ENCODE measurements at places on chromosomes 2 and 18.

GRCh38 chr2:88711897-88712296 lies 20.4 kb downstream of the RPIA start:
- no peak for DNase-seq

DNA sequence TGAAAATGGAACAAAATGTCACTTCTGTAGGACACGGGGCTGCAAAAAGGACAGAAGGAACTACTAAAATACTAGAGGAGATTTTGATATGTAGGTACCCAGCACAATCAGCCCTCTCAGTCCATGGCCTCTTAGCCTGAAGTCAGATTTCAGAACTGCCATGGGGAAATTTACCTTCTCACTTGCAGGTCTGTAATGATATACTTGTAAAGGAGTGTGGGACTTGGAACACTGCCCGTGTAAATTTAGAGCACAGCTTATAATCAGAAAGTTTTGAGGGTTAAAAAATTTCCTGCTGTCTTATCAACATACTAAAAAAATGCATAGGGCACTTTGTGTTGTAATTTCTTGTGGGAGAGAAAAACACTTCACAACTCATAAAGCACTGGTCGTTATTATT lies 60.6 kb downstream of the ZEB2 start:
- DNase-seq, result no peak

DNA sequence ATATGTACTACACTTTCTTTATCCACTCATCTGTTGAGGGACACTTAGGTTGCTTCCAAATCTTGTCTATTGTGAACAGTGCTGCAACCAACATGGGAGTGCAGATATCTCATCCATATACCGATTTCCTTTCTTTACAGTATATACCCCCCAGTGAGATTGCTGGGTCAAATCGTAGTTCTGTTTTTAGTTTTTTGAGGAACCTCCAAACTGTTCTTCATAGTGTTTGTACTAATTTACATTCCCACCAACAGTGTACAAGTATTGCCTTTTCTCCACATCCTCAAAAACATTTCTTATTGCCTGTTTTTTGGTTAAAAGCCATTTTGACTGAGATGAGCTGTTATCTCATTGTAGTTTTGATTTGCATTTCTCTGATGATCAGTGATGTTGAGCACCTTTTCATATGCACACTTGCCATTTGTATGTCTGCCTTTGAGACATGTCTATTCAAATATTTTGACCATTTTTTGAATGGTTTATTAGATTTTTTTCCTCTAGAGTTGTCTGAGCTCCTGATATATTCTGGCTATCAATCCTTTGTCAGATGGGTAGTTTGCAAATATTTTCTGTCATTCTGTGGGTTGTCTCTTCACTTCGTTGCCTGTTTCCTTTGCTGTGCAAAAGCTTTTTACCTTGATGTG lies 12.2 kb downstream of the PLEK start:
- DNase-seq, result no peak

DNA sequence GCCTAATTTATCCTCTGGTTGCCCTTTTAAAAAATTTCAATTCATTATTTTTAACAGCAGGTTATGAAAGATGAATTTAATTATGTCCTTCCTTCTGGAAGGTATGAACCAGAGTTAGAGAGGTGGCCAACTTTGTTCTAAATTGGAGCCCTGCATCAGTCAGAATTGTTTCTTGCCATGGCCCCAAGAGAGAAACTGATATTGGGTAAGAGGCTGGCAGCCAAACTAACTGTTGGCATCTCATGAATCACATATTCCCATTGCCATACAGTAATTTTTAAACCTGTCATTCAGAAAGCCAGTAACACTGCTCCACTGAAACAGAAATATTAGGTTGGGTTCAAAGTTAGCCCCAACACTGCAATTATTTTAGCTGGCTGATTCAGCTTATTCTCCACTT lies 67.4 kb downstream of the SMAD2 start:
- no peak for DNase-seq

GRCh38 chr18:23353459-23353858 lies 99.6 kb upstream of the RIOK3 start:
- no peak for DNase-seq

GRCh38 chr2:239689985-239690384 lies 289.2 kb upstream of the HDAC4 start:
- DNase-seq, result no peak

DNA sequence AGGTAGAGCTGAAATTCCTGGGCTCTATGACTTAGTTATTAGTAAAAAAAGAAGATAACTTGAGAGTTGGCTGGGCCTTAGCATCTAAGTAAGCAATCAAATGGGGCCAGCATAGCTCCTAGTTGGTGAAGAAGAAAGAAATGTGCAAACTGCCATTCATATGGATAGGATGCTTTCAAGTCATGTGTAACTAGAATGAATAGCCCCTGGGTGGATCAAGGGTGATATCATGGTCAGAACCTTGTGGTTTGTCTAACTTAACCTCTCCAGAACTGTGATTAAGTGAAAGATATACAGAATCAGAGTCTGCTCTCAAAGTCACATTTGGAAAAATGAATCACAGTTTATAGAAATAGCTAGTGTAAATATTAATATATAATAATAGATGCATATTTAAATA lies 198.7 kb upstream of the DTNA start:
- DNase-seq, result no peak

GRCh38 chr18:6891788-6892187 lies 162.3 kb downstream of the ARHGAP28 start:
- DNase-seq, result no peak

DNA sequence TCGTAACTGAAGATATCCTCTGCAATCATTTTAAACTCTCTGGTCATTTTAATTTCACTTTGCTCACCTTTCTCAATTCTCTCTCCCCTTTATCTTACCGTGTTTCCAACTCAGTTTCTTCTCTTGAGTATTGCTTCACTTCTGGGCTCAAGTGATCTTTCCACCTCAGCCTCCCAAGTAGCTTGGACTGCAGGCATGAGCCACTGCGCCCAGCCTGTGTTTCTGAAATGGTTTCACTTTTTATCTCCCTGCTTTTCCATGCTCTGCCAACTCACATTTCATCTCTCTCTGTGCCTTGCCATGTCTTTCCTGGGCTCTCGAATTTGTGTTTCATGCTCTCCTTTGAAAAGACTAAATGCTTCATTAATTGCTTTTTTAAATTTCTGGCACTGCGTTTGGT lies 30.5 kb upstream of the TMEM131 start:
- DNase-seq, result no peak

DNA sequence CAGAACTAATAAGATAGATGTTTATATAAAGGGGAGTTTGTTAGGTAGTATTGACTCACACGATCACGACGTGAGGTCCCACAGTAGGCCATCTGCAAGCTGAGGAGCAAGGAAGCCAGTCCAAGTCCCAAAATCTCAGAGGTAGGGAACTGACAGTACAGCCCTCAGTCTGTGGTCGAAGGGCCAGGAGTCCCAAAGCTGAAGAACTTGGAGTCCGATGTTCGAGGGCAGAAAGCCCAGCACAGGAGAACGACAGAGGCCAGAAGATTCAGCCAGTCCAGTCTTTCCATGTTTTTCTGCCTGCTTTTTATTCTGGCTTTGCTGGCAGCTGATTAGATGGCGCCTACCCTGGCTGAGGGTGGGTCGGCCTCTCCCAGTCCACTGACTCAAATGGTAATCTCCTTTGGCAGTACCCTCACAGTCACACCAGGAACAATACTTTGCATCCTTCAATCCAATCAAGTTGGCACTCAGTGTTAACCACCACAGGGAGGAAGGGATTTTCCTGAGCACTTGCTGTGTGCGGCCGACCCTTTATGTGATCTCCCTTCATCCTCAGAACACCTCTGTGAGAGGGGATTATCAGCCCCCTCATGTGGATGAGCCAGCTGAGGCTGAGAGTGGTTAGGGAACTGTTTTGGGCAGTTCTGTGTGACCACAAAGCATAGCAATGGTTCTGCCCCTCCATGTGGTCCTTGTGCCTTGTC lies 78.3 kb downstream of the RNF144A start:
- DNase-seq, result no peak

GRCh38 chr2:177282181-177282641 lies 17.7 kb upstream of the NFE2L2 start:
- no peak for DNase-seq

DNA sequence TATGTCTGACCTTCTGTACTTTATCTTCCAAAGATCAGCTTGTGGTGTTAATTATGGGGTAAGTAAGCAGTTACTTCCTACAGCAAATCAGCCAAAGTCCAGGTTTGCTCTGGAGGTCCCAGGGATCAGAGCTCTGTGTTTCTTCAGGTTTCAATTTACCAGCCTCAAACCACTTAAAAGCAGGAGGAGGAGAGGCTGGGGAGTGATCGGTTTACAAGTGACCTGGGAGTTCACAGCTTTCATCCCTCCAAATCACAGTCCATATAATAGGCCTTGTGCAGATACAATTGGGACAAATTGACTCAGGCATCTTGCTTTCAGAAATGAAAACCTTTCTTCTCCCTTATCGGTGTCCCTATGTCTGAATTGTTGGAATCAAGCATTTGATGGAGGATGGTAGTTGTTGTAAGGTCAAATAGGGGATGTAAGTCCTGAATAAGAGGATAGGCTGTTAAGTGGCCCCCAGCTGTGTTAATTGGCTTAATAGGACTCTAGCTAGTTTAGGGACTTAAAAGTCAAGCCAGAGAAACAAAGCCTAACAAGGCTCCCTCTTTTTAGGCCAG lies 188.0 kb upstream of the NT5C1B start:
- no peak for DNase-seq

- no peak for DNase-seq
Observed at GRCh38 chr2:97858442-97858841, 137.3 kb downstream of the TMEM131 start.

GRCh38 chr18:35407871-35408481 lies 30.8 kb upstream of the ZNF396 start:
- no peak for DNase-seq

DNA sequence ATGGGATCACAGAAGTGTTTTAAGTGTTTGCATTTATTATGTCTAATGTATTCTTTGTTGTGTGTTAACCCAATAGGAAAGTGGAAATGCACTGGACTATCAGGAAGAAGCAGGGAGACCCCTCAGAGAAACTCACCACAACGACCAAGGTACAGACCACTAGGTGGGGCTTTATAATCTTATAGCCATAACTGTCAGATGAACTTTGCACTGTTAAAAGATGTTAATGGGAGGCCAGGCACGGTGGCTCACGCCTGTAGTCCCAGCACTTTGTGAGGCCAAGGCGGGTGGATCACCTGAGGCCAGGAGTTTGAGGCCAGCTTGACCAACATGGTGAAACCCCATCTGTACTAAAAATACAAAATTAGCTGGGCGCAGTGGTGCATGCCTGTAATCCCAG lies 73.2 kb downstream of the SUMO1 start:
- DNase-seq, result no peak

DNA sequence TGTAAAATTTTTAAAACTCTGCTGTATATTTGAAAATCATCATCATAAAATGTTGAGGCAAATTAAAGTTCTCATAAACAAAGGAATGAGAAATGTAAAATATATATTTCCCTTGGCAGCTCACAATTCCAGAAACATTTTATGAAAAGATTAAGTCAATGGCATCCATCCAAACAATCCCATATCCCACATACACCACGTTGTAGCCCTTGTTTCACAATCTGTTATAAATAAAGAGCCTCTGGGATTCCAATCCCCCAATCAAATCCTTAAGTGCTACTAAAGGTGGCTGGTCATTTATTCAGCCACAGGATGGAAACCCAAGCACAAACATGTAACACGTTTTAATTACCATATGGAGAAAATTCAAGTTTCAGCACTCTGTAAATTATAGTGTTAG lies 51.7 kb downstream of the GFPT1 start:
- DNase-seq, result no peak

DNA sequence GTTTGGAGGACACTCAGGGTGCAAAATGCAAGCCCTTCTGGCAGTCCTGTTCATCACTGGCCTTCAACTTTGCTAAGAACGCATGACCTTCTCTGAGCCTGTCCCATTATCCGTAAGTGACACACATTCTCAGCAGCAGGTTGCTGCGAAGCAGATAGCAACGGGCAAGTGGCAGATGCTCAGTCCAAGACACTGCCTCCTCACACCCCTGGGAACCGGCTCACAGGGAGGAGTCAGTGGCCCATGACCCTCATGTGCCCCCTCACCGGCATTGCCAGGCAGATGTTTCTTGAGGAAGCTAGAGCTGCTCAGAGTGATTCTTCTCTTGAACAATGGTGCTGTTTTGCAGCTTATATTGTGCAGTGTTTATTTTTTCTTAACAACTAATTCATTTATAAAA lies 737.2 kb upstream of the HS6ST1 start:
- DNase-seq, result no peak

- DNase-seq, result no peak
Observed at GRCh38 chr2:204360218-204361007, 184.9 kb upstream of the PARD3B start.

DNA sequence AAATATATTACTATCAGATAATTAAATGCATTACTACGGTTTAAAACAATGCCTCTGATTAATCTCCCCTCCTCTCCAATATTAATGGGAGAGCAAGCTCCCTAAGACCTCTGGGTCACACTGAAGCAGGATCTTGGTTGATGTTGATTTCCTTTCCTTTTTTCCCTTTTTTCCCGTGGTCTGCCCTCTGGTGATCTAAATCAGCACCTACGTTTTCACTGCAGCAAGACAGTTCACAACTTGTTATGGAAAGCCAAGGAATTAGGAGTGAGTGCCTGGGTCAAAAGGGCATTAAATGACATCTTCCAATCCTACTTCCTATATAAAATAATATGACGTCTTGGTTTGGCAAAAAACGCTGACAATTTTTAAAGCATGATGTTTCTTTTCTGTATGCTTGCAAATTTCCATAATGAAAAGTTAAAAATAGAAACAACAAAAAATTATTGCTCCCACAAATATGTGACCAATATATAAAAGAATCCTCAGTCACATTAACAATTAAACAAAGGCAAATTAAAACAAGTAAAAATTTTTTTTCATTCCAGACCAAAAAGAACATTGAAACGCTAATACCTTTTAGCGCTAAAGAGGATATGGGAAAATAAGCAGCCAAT lies 7.9 kb upstream of the CFAP36 start:
- no peak for DNase-seq

GRCh38 chr2:15009681-15010080 lies 377.2 kb downstream of the LRATD1 start:
- no peak for DNase-seq

DNA sequence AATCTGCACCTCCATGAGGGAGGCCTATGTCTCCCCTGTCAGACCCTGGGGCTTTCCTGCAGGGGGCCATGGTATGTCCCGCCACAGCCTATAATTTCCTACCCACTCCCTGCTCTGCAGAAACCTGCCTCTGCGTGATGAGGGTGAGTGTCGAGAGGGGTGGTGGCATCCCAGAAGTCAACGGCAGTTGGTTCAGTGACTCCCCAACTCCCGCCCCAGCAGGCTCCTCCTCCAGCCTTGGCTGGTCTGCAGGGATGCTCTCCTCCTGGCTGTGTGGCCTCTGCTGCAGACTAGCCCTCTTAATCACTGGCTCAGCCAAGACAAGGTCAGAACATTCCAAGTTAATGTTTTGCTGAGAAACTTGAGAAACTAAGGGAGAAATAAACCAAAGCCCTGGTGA lies 13.3 kb downstream of the CELF4 start:
- DNase-seq, result no peak
